ENCODE measurements at places on chromosomes 4 and X. TPM values are rescaled to one million over a fixed set of nuclear protein-coding genes. Genes with fewer than 3 reads are reported as not detected.

The CT55 gene
- 0.09 TPM for polyA plus RNA-seq

DNA sequence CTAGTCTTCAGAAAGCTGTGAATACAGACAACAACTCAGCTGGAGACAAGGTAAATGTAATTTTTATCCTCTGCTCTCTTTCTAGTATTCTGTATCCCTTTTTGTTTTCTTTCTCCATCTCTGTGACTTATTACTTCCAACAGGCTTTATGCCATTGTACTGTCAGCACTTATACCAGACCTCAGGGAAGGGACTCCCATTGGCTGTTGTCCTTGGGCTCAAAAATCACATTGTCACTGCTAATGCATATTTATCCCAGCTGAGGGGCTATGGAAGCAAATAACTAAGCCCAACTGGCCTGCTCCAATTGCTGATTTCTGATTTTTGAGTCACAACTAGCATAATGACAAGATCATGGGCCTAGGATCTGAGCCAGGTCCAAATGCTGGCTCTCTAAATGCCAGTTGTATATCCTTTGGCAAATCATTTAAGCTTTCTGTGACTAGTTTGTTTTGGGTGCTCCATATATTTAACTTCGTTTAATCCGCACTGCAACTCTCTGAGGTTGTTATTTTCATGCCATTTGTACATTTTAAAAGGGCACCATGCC lies 395.1 kb upstream of the GNPDA2 start:
- no peak for DNase-seq

- no peak for DNase-seq
These were observed 69.6 kb downstream of the KIT start for GRCh38 chr4:54727346-54727745.

GRCh38 chrX:111761578-111762135 lies 80.7 kb downstream of the ALG13 start:
- no peak for DNase-seq

DNA sequence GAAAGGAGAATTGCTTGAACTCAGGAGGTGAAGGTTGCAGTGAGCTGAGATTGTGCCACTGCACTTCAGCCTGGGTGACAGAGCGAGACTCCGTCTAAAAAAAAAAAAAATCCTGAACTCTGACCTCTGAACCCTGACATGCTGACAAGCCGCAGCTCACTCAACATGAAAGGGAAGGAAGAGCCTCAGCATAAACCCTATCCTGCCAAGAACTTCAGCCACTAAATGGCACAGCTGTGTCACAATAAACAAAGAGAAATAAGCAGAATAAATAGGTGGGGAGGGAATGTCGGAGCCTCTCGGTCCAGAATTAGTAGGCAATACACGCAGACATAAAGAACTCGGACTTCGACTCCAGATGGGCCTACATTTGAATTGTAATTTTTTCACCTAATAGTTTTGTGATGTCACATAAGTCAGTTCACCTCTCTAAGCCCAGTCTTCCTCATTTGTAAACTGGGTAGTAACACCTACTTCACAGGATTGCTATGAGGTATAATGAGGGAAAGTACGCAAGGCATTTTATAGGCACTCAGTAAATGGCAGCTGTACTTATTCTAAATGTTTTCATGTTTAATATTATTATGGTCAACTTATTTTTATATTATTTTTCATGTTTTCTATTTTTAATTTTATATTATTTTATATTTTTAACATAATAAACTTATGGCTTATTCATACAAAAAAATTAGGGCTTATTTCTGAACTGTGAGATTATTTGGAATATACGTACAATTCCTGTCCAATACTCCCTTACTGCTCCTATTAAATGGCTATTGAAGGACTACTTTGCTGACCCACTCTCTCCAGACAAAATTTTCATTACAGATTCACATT lies 243.4 kb downstream of the SCFD2 start:
- no peak for DNase-seq
